ENCODE measurements at places on chromosomes 16 and 17.

GRCh38 chr16:85995541-85996423 is 96.8 kb downstream of the IRF8 start:
- DNase-seq = no peak

GRCh38 chr17:63496177-63496576 is 19.3 kb downstream of the ACE start:
- DNase-seq = no peak

- no peak for DNase-seq
These were observed 12.7 kb upstream of the ULK2 start for GRCh38 chr17:19880393-19880792.

- no peak for DNase-seq
These were observed 1.3 kb upstream of the PER1 start for GRCh38 chr17:8153525-8153956.

- DNase-seq = no peak
These were observed 210.0 kb downstream of the MAP2K4 start for GRCh38 chr17:12230481-12231354.

GRCh38 chr16:16127469-16128116 is 95.7 kb downstream of the ABCC6 start:
- peak; percentile 51 for DNase-seq

- DNase-seq = peak; percentile 91
These were observed 20.1 kb downstream of the CD7 start for GRCh38 chr17:82297280-82297713.

DNA sequence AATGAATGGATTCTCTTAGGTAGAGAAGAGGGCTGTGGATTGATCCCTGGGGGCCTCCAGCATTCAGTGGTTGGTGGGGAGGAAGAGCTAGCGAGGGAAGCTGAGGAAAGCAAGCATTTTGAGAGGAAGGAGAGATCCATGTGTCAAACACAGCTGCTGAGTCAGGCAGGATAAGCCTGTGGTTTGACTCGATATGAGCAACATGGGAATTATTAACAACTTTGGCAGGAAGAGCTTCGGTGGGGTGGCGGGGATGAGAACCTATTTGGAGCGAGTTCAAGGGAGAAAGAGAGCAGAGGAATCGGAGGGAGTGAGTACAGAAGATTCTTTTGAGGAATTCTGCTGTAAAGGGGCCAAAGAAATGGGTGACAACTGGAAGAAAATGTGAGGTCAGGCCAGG is 59.5 kb upstream of the CDC42EP4 start:
- DNase-seq = no peak

- no peak for DNase-seq
These were observed 47.9 kb upstream of the CPHXL start for GRCh38 chr16:75774197-75774596.

DNA sequence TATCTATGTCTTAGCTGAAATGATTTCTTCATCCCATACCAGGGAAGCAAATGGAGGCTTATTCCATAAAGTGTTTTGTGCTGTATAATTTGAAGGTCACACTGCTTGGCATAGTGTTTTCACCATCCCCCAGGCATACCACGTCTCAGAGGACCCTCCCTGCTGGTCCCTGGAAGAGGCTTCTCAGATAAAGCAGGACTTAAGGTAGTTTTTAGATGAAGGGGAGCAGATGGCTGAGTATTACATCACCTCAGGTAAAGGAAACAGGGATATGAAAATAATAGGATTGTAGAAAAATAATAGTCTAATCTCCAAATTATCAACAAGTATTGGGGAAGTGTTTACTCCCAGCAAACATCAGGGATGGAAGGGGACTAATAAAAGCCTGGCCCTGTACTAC is 7.3 kb upstream of the SMG1 start:
- DNase-seq = no peak

DNA sequence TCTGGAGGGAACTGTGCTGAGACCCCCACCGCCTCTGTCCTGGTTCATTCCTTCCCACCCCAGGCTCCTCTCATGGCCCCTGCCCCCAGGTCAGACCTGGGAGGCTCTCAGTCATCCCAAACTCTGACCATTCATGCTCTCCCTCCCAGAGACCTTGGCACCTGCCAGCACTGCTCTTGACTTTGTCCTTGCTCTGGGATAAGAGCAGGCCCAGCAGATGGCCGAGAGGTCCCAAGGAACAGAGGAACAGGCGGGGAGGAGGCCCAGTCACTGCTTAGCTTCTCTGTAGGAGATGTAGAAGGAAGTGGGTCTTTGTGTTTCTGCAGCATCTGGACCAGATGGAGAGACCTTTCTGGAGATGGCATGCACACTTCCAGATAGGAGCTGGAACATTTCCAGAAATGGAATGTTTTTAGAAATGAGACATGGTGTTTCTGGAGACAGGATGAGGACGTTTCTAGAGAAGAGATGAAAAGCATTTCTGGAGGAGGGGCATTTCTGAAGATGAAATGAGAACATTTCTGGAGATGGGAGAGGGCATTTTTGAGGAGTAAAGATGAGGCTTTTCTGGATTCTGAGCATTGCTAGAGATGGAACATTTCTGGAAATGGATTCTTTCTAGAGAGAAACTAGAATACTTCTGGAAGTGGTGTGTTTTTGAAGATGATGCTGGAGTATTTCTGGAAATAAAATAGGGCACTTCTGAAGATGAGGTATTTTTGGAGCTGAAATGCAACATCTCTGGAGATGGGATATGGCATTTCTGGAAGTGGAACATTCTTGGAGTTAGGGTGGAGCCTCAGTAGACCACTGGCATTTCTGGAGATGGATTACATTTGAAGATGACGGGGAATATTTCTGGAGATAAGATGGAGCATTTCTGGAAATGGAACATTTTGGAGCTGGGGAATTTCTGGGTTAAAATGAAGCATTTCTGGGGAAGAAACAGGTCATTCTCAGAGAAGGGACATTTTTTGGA is 55.2 kb downstream of the RAI1 start:
- DNase-seq = no peak

DNA sequence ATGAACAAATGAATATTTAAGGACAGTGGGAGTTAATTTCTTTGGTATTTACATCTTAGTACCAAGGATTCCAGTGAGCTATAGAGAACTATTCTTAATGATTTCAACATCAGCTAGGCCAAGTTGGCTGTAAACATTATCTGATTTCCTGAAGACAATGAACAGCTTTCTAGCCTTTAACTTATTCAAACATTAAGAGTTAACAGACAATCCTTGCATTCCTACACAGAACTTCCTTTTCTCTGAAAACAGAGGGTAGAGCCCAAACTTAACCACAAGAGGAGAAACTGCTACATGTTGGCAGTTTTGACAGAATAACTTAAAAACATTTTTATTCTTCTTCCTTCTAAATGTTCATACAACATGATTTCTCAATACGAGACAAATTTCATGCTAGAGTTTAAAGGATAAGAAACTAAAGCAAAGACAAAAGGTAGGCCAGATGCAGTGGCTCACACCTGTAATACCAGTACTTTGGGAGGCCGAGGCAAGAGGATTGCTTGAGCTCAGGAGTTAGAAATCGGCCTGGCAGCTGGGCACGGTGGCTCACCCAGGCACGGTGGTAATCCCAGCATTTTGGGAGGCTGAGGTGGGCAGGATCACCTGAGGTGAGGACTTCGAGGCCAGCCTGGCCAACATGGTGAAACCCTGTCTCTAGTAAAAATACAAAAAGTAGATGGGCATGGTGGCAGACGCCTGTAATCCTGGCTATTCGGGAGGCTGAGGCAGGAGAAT is 4.4 kb downstream of the CRLF3 start:
- no peak for DNase-seq

DNA sequence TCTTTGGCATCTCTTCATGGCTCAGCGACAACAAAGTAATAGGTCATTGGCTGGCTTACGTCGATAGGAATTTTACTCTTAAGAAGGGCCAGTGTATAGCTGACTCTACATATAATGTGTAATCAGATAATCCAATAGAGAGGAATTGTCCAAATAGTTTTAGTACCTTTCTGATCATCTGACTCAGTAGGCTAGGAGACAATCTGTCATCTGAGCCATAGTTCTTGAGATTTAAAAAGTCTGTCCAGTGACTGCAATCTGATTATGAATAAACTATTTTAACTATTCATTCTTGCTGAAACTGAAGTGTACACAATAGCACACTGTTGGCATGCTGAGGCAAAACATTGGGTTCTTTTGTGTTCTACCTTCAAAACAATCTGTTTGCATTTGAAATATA is 21.4 kb upstream of the NOL11 start:
- DNase-seq = no peak

- no peak for DNase-seq
These were observed 17.0 kb downstream of the MGAT5B start for GRCh38 chr17:76884995-76885893.

GRCh38 chr16:11742093-11742535 is 543 bp downstream of the TXNDC11 start:
- no peak for DNase-seq

- DNase-seq = no peak
These were observed 113.0 kb upstream of the AXIN2 start for GRCh38 chr17:65674246-65675045.

- DNase-seq = no peak
These were observed 12.0 kb downstream of the CA4 start for GRCh38 chr17:60161598-60162330.

- DNase-seq = no peak
These were observed 67.9 kb downstream of the CEP95 start for GRCh38 chr17:64574646-64575045.

DNA sequence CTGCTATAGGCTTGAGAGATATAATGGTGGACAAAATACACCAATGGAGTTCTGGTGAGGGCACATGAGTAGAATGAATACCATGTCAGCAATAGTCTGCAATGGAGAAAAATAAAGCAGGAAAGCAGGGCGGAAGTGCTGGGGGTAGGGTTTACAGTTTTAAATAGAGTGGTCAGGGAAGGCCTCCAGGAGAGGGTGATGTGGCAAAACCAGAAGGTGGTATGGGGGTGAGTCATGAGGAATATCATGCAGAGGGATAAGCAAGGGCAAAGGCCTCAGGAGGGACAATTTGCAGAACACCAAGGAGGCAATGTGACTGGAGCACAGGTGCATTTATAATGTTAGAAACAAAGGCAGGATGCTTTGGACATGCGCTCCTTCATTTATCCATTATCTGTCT is 102.0 kb downstream of the ITFG1 start:
- DNase-seq = no peak

- DNase-seq = no peak
These were observed 26.3 kb downstream of the GINS3 start for GRCh38 chr16:58418601-58419000.

DNA sequence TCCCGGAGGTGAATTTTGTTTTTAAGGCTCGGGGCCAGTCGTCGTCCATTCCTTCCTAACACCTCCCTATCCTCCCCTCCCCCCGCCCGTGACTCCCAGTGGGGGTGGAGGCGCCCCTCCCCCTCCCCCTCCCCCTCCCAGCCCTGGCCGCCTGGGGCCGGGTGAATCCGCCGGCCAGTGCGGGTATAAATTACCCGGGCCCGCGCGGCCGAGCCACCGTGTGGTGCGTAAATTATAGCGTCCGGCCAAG is 2.0 kb upstream of the GSE1 start:
- DNase-seq = no peak

GRCh38 chr16:64234200-64234599 is 887.7 kb downstream of the CDH11 start:
- DNase-seq = no peak

- no peak for DNase-seq
These were observed 118.4 kb upstream of the CDC42EP4 start for GRCh38 chr17:73430165-73430680.

DNA sequence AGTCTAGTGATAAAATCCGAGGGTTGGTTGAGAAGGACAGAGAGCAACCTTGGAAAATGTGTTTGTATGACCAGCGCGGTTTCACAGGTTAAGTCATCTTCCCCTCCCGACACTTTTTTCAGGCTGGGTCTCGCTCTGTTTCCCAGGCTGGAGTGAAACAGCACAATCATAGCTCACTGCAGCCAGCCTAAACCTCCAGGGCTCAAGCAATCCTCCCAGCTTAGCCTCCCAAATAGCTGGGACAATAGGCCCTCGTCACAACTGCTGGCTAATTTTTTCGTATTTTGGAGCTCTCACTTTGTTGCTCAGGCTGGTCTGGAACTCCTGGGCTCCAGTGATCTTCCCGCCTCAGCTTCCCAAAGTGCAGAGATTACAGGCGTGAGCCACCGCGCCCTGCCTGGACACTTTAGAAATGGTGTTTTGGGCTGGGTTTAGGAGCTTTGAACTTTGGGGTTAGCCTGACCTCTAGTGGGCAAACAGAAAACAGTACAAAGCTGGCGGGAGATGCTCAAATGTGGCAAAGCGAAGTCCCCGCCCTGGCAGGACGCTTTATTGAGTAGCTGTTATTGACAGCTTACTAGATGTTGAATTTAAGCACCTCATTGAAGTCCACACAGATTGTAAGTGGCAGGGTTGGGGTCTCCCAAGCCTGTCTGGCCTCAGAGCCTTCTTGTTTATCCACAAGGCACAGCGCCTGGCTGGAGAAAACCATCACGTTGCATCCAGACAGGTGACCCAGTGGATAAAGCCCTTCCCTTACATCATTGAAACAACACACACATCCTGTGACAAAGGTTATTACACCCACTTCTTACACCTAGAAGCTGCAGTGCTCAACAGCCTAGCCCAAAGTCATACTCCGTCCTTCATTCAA is 34.7 kb upstream of the RBBP6 start:
- DNase-seq = peak; percentile 42

GRCh38 chr16:75029854-75030253 is 31.0 kb downstream of the ZNRF1 start:
- DNase-seq = no peak

DNA sequence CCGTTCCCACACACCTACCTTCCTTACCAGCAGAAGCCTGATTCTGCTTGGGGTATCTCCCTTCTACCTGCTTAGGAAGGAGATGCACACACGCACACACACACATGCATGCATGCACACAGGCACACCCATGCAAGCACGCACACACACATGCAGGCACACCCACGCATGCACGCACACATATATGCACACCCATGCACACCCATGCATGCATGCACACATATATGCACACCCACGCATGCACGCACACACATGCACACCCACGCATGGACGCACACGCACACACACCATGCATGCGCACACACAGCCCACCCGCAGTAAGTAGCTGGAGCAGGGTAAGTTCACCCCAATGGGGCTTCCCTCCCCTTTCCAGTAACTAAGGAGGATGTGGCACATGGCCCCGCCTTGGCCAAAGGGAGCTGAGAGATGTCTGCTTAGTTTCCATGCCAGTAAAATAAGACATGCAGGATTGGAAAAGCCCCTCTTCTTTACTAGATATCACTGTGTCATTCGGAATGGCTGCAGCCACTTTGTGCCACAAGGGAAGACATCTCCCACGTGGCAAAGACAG is 33.7 kb downstream of the ADCY9 start:
- no peak for DNase-seq
